ENCODE measurements at places on chromosomes 5 and 9. TPM values are rescaled to one million over a fixed set of nuclear protein-coding genes. Genes with fewer than 3 reads are reported as not detected.

- DNase-seq = no peak
Measured at GRCh38 chr5:2012885-2013284, 130.2 kb upstream of the IRX4 start.

DNA sequence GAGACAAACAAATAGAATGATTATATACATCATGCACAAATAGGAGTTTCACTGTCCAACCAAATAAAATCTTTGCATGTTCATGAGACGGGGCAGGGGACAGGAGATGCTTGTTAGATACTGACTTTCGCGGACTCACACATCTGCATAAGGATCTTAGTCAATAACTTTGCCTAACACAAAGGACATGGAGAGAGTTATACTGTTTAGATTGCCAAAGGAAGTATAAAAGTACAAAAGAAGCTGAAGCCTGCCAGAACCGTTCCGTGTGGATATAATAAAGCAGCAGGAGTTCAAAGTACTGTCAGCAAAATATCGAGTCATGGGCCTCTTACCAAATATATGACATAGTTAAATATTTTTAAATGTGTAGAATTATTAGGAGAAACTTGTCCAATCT, 1148.4 kb downstream of the EFNA5 start:
- DNase-seq = no peak

PRRX2 gene
- not detected for total RNA-seq

SPAG8 gene
- total RNA-seq = 2.4 TPM

SET gene
- total RNA-seq = 794 TPM

FCN2 gene
- not detected for total RNA-seq

KIF24 gene
- 5.2 TPM for total RNA-seq

PCDHA9 gene
- not detected for total RNA-seq

- no peak for DNase-seq
Measured at GRCh38 chr5:59837071-59837470, 56.5 kb downstream of the PDE4D start.

DNA sequence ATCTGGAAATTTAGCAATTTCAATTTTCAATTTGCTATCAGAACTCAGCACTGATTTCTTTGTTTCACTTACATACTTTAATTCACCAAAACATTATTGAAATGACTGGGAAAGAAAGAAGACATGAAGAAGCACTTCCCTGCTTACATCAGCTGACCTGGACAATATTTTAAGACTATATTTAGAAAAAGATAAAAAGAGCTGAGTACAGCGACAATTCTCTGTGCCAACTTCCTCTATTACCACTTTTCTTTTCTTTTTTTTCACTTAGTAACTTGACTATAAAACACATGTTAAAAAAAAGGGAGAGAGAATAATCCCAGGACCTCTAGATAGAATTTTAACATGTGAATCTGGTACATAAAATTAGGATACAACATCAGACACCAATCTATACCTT, 35.6 kb downstream of the MEF2C start:
- no peak for DNase-seq

GRCh38 chr9:123550012-123550411, 194.0 kb downstream of the CRB2 start:
- no peak for DNase-seq

GRCh38 chr9:95385521-95385920, 68.0 kb upstream of the FANCC start:
- peak; percentile 59 for DNase-seq

TDRD7 gene
- 0.20 TPM for total RNA-seq

GRCh38 chr5:64634997-64635686, 55.2 kb upstream of the SHISAL2B start:
- peak; percentile 32 for DNase-seq

GRCh38 chr9:126002476-126003350, 255.5 kb downstream of the PBX3 start:
- no peak for DNase-seq

DNA sequence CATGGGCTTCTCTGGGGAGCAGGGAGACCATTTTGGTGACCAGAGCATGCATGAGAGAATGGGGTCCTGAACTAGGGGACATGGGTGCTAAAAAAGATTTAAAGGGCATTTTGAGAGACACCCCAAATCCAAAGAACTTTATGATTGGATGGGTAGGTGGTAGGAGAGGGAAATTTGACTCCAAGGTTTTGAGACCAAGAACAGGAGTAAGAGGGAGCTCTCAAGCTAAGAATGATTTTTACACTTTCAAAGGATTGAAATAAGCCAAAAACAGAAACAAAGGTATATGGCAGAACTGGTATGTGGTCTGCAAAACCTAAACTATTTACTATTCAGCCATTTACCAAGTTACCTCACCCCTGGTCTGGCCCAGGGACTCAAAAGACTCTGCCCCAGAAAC, 318.2 kb upstream of the CLINT1 start:
- DNase-seq = no peak

DNA sequence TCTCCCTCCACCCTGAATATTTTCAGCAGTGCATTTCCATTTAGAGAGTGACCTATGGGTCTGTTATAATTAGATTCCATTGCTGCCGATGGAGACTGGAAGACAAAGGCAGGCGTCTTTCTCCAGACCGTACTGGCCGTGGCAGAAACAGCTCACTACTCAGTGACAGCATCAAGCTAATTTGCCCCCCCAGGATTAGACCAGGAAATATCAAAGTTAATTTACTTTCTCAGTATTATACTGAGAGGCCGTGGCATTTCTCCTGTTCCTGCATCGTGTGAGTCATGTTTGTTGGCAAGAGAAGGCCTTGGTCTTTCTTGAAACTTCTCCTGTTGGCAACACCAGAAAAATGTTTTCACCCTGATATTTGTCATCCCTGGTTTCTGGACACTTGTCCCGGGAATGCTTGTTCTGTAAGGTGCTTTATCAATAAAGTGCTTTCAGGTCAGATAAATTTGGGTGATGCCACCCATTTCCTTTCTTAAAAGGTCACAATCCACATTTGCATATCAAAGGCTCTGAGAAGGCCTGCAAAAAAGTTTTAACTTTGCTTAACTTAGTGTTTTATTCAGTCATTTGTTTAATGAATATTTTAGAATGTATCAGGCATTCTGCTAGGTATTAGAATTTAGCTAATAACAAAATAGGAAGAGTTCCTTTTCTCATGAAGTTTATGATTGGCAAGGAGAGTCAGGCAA, 28.4 kb downstream of the SV2C start:
- DNase-seq = no peak

- DNase-seq = peak; percentile 24
Measured at GRCh38 chr5:112799661-112800060, 61.4 kb upstream of the SRP19 start.

GRCh38 chr9:5813824-5814223, 19.1 kb downstream of the ERMP1 start:
- no peak for DNase-seq

TMEM215 gene
- not detected for total RNA-seq

DNA sequence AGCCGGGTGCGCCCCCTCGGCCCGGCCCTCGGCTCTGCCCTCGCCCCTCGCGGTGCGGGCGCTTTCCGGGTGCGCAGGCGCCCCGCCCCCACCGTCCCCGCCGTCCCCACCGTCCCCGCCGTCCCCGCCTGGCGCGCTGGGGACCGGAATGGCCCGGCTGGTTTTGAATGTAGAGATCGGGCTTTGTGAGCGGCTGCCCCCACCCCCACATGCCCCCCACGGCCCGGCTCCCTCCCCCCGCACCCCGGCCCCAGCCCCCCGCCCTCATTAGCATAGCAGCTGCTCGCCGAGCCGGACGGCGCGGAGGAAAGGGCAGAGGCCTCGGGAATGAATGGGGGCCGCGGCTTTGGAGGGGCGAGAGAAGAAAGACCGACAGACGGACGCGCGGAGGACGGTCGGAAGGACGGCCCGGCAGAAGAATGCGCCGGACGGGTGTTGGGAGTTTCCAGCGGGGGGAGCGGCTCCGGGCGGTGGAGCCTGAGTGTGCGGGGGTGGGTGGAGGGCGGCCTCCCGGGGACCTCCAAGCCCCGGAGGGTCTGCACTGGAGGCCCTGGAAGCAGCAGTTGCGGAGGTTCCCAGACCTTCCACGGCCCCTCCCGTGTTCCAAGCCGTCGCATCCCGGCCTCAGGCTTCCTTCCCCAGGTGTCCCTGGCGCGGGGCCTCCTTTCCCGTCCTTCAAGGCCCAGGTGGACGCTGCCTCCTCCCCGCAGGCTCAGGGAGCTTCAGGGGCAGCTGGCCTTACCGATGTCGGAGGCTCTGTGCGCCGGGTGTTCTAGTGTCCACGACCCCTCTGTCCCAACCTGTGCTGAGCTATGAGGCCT, 6.0 kb downstream of the NRARP start:
- no peak for DNase-seq

DNA sequence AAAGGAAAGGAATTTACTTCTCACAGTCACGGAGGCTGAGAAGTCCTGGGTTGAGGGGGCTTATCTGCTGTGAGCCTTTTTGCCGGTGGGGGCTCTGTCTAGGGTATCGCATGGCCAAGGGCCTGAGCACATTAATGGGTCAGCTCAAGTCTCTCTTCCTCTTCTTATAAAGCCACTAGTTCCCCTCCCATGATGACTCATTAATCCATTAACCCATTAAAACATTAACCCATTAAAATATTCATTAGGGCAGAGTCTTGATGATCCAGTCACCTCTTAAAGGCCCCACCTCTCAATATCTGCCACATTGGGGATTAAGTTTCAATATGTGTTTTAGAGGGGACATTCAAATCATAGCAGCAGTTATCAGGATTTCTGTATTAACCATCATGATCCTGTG, 406.3 kb downstream of the SPOCK1 start:
- no peak for DNase-seq

BHMT gene
- total RNA-seq = not detected

SCGB3A2 gene
- not detected for total RNA-seq

DNA sequence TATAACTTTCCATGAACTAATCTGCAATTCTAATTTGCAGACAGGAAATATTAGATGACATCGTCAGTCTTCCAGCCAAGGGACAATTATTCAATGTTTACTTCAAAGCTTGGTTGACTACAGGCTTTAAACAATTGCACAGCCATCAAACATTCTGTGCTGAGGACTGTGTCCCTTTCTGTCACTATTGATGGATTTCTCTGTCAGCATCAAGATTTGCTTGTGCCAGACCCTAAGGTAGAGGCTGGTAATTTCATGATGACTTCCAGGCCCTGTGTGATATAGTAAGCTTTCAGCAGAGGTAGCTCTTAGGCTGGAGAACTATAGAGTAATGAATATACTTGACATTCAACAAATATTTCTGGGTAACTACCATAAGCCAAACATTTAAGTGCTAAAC, 229.3 kb upstream of the ACTBL2 start:
- DNase-seq = no peak

GRCh38 chr5:158569534-158569933, 530.2 kb downstream of the EBF1 start:
- no peak for DNase-seq

GRCh38 chr5:126360467-126360866, 62.7 kb upstream of the GRAMD2B start:
- no peak for DNase-seq

- no peak for DNase-seq
Measured at GRCh38 chr9:95750725-95751519, 124.6 kb upstream of the ERCC6L2 start.

- DNase-seq = no peak
Measured at GRCh38 chr5:139634028-139634325, 14.2 kb upstream of the CXXC5 start.

DNA sequence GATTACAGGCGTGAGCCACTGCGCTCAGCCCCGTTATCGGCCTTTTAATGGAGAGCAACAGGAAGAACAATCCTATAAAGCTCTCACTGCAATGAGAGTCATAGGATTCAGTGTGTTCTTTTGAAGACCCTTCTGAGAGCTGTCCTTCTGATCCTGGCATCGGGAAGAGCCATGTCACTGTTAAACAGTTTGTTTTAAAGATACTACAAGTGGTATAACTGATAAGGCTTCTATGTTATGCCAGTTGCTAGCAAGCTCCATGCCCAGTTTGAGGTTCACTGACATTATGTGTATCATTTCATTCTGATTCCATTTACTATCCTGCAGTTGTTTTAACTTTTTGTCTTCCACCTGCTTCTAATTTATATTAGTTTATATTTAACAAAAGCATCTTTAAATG, 55.8 kb downstream of the GNAQ start:
- DNase-seq = no peak

- DNase-seq = no peak
Measured at GRCh38 chr9:93091453-93092081, 4.5 kb upstream of the CARD19 start.

DNA sequence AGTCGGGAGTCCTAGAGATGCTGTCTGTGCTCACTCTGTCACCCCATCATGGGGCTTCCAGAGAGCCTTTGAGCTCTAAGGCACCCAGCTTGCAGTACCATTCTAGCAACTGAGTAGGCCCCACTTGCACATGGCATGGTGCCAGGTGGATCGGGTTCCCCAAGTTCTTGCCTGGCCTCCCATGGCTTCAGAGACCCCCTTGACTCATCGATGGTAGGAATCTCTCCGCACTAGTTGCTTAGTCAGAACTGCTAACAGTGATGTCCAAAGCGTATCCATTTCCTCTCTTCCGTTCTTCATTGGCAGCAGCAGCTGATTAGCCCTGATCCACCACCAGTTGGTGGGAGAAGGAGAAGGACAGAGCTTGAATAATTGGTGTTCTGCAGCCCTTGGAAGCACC, 70.3 kb upstream of the RARS1 start:
- no peak for DNase-seq

DRD1 gene
- total RNA-seq = not detected

PDE4D gene
- total RNA-seq = 5.2 TPM

KCTD16 gene
- not detected for total RNA-seq

PCDHB10 gene
- total RNA-seq = not detected

ENTREP1 gene
- not detected for total RNA-seq

LHX3 gene
- total RNA-seq = not detected

MEIKIN gene
- total RNA-seq = not detected

GRCh38 chr5:1363581-1363980, 18.7 kb upstream of the CLPTM1L start:
- no peak for DNase-seq

DNA sequence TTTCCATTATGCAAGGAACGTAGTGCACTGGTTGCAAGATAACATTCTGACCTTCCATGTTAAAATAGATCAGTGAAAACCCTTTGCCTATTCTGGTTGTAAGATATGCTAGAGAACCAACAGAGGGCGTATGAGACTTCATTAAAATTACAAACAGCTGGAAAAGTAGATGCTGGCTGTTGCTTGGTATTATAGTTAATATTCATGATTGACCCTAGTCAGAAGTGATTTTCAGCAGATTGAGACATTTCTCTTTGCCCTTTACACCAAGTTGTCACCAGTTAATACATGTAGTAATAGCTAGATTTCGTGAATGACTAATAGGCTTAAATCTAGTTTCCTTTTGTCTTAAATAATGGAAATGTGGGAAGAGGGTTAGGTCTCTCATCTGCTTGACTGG, 13.8 kb upstream of the FGF18 start:
- DNase-seq = no peak

DNA sequence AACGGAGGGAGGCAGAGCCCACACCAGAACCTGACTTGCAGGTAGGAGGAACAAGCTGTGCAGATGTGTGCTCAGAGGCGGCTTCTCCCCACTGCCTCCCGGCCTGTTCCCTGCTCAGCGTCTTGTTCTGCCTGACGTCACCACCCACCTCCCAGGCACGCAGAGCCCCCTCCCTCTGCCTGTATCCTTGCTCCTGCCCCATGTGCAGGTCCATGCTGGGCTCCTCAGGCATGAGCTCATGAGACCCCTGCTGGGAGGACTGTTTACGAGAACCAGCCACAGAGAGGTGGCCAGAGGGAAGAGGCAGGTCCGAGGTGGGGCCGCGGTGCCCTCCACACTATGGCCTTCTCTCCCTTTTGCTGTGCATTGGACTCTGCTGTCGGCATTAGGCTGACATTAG, 45.5 kb downstream of the SLC6A3 start:
- no peak for DNase-seq

PDE6A gene
- not detected for total RNA-seq

- DNase-seq = no peak
Measured at GRCh38 chr9:94650949-94651348, 11.6 kb upstream of the FBP1 start.

- peak; percentile 49 for DNase-seq
Measured at GRCh38 chr5:88881571-88881971, 1.4 kb downstream of the MEF2C start.

All from G401 (cell line).